Osteocyte (in vitro differentiated cells): ENCODE measurements at places on chromosomes 1 and 21. TPM values are rescaled to one million over a fixed set of nuclear protein-coding genes. Genes with fewer than 3 reads are reported as not detected.

DNA sequence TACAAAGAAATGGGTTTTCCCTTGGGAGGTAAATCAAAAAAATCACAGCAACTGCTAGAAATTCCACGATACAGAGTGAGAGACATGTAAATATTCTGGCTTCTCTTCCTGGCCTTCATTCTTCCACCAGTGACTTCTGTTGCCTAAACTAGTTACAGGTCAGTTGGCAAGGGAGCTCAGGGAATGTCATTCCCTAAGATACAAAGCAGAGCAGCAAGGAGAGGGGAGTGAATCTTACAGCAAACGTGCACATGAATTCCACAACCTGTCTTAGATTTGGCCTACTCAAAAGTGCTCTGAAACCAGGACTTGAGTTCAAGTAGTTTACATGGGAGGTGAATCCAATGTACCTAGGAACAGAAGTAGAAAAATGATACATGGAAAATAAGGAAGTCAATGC, 445.3 kb upstream of the LRRC7 start:
- no peak for DNase-seq

GRCh38 chr1:110555807-110556470, 37.0 kb upstream of the KCNA10 start:
- DNase-seq: no peak

The FAM72C gene
- total RNA-seq: 0.27 and 0.65 TPM in 2 replicates

The NPR1 gene
- 0.16 TPM in 1 of 2 replicates, not detected in the other for total RNA-seq

DNA sequence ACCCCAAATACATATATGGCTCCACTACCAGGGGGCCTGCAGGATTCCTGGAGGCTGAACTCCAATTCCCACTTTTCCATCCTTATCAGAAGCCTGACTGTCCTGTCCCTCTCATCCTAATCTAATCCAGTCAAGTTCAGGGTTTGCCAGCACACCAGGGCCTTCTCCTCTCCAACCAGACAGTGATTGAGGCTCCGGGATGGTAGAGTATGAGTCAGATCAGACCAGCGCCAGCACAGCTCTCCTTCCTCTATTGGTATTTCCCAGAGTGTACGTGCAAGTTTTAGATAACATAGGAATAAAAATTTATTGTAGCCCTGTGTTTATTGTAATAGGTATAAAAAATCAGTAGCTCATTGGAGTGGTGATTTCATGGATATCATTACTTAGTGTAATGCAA, 24.5 kb upstream of the RCSD1 start:
- no peak for DNase-seq

The LPAR3 gene
- total RNA-seq: not detected in 2 replicates

DNA sequence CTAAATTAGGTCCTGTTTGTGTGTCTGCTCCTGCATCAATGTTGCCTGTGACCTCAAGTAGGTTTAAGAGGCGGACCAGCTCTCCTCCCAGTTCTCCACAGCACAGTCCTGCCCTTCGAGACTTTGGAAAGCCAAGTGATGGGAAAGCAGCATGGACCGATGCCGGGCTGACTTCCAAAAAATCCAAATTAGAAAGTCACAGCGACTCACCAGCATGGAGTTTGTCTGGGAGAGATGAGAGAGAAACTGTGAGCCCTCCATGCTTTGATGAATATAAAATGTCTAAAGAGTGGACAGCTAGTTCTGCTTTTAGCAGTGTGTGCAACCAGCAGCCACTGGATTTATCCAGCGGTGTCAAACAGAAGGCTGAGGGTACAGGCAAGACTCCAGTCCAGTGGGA, 79.9 kb downstream of the PRDM2 start:
- DNase-seq: no peak

The CRABP2 gene
- total RNA-seq: 144 and 146 TPM in 2 replicates

DNA sequence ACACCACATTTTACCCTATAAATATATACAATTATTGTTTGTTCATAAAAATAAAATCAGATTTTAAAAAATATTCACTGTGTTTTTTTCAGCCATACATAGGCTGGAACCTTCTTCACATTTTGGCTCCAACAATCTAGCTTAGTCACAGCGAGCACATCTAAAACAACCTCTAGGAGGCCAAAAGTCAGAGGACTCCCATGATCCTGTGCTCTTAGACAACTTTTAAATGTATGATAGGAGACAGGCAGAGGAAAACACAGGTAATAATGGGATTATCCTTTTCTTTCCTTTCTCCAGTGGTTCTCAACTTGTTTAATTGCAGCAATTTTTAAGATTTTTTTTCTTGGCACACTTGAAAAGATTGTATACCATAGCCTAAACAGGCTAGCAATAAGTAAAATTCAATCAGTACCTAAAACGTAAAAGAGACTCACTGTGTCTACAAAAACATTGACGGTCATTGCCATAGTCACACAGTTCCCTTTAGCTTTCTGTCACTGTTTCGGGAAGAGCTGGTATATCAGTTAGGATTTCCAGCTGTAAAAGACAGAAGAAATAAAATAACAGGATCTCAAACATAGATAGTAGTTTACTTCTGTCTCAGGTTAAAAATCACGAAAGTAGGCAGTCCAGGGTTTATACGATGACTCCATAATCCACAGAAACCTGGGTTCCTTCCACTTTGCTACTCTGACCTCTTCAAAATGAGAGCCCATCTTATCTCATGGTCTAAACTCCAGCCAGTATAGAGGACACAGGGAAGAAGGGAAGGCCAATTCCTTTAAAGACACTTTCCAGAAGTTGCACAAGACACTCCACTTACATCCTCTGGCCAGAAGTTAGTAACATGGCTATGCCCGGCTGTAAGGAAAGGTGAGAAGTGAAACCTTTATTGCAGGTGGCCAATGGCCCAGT, 39.2 kb upstream of the CR1L start:
- DNase-seq: no peak
